ENCODE measurements at places on chromosomes 7 and 10.

DNA sequence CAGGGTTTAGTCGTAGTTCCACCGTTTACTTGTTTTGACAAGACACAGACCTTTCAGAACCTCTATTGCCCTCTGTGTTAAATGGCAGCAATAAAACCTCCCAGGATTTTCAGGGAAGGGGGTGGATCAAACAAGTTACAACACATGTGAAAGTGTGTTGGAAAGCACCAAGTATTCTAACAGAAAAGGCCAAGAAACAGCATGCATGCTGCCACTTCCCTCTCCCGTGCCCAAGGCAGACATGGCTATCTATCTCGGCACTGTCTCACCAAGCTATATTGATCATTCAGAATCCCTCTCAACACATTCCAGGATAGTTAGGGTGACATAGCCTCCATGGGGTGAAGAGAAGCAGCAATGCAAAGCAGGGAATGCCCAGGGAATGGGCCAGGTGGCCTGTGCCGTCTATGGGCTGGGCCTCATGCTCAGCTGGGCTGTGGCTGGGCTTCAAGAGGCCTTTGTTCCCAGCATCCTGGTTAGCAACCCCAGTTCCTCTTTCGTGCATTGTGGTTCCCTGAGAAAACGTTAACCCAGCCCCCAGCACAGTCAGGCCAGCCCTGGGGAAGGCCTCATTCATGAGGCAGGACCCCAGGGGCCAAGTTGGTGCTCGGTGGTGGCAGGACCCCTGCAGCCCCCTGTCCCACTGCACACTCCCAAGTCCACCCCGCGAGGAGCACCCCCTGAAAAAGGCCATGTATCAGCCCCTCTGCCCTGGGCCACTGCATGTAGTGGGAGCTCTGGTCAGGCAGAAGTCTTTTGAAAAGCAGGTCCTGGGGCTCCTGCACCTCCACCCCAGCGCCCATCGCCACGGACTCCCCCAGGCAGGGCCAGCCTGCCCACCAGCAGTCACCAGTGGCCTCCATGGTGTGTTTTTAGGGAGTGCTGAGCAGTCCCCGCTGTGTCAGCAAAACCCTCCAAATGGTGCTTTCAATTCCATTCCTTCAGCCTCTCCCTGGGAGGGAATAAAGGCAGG, 25.5 kb downstream of the VSIR start:
- no peak for DNase-seq

DNA sequence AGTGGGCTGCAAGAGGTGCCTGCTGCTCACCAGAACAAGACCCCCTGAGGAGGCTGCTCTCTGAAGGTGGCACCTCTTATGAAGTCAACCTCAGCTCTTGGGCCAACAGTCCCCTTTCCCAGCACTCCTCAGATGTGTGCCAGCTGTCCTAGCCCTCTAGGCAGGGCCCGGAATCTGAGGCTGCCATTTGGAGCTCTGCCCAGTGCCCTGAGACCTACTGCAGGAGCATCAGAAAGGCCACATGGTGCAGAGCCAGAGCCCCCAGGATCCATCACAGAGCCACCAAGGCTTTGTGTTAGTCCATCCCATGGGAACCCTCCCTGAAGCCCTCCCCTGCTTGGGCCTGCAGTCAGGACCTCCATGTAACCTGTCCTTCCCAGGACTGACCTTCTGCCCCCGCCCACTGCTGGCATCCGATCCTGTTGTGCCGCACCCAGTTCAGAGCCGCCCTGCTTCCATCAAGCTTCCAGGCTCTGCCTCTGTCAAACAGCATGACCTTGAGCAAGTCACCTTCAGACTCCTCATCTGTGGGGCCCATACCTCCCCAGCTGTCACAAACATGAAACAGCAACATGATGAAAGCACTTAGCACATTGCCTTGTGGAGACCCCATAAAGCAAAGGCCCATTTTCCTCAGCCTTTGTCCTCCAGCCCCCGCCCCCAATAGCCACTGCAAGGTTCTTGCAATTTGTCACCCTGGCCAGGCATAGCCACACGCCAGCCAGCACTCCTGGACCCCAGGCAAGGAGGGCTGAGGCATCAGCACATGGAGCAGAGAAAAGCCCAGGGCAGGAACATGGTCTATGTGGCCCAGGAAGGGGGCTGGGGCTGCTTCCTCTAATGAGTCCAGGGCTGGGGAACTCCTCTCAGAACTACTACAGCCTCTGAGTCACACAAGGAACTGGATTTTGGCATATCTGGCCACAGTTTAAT, 51.7 kb downstream of the GRID1 start:
- peak; percentile 24 for DNase-seq

GRCh38 chr7:109967406-109967805, 1123.5 kb upstream of the LRRN3 start:
- DNase-seq: no peak

DNA sequence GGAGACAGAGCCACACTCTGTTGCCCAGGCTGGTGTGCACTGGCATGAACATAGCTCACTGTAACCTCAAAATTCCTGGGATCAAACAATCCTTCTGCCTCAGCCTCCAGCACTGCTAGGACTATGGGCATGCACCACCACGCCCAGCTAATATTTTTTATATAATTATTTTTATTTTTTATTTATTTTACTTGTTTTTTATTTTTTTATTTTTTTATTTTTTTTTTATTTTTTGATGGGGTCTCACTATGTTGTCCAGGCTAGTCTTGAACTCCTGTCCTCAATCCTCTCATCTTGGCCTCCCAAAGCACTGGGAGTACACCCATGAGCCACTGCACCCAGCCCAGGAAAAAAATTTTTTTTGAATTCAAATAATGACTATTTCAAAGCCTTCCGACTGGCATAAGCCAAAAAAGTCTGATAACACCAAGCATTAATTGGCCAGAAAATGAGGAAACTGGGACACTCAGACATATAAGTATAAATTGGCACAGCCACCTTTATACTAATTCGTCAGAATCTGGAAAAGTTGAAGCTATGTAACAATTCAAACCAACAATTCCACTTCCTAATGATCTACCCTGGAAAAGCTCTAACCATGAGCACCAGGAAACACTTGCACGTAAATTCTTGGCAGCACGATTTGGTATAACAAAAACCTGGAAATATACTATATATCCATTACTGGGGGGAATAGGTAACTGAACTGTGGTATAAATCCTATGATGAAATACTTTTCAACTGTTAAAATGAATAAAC, 6.3 kb downstream of the ZC3HAV1 start:
- no peak for DNase-seq

DNA sequence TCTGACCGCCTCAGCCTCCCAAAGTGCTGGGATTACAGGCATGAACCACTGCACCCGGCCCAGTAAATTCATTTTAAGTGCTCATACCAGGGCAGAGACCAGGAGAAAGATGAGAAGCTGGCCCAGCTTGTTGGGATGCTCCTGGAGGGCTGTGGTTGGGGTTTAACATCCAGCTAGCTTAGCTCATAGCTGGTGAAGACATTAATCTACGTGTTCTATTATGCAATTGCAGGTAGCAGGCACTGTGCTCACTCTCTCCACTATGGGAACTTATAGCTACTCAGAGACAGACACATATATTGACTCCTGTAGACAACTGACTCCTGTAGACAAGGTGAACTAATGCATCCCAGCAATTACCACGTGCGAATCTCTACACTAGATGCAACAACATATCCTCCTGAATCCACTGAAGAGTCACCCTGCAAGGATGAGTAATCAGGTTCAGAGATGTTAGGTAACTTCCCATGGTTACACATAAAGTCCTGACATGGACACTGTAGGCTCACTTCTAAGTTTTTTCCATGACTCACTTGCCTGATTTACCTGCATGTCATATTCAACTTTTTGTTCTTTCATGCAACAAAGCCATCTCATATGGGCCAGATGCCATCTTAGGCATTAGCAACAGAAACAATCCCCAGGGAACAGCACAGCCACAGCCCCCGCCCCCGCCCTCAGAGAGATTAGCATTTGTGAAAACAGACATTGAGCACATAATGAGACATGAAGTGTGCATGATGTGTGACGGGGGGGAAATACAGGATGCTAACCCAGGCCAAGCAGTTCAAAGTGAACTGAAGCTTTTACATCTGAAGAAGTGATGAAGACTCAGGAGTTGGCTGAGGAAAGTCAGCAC, 37.2 kb downstream of the ERLIN1 start:
- no peak for DNase-seq

DNA sequence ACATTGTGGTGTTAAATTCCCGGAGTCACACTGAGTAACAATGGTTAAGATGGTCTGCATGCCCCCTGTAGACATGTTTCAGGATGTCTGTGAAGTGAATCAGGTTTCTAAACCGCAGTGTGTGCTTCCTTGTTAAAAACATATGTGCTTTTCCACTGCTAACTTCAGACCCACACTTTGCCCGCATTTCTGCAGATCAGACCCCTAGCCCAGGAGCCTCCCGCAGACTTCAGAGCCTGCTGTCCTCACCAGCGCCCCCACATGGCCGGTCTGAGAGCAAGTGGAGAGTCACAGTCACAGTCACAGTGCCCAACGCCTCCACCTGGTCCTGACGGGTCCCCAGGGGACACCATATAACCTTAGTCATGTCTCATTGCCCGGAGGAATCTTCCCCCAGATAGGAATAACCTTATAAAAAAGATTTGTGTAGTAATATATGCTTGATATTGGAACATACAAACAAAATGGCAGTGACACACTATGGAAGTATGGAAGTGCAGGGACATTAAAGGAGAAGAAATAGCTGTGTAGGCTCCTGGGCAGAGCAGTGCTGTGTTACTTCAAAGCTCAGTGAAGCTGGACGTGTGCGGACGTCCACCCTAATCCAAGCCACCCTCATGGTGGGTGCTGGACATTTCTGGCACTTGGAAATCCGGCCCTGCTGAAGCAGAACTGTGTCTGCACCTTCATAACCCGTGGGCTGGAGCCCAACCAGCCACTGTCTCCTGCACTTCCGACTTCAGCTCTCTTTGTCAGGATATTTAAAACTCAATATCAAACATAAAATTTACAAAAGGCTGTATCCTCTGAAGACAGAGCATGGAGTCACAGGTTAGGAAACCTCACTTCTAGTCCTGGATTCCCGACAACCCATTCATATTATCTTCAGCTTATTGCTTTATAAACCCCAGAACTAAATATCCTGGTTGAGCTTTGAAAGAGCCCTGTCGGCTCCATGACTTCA, 29.0 kb downstream of the GSTO2 start:
- peak; percentile 94 for DNase-seq

DNA sequence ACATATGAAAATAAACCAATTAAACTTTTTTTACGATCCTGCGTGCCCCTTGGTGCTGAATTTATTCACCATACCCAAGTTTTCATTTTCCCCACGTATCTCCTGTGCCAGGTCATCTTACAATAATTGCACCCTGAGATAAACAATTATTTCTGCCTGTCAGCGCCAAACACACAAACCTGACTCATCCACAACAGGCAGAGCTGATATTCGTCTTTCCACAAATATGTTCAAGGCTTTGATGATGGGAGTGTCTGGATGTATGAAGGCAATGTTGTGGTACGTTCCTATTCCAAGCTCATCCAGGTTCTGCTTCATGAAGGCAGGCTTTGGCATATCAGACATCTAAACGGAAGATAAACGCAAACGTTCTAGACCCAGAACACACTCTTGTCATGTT, 45.8 kb upstream of the RHEB start:
- DNase-seq: no peak

GRCh38 chr10:22685926-22686325, 28.5 kb downstream of the PIP4K2A start:
- no peak for DNase-seq

DNA sequence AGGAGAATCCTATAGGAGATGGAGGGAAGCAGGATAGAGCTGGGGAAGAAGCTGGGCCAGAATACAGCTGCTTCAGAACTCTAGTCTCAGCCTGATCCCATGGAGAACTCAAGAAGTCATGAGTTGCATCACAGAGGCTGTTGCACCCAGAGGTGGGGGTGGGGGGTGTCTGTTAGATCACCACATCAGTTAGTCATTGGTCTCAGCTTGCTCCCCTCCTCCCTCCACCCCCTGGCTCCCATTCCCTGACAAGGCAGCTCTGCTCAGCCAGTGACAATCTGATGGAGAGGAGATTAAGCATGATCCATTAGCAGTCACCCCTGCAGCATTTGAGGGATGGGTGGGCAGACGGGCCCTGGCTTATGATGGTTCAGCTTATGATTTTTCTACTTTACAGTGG, 58.4 kb upstream of the FGL2 start:
- DNase-seq: no peak

DNA sequence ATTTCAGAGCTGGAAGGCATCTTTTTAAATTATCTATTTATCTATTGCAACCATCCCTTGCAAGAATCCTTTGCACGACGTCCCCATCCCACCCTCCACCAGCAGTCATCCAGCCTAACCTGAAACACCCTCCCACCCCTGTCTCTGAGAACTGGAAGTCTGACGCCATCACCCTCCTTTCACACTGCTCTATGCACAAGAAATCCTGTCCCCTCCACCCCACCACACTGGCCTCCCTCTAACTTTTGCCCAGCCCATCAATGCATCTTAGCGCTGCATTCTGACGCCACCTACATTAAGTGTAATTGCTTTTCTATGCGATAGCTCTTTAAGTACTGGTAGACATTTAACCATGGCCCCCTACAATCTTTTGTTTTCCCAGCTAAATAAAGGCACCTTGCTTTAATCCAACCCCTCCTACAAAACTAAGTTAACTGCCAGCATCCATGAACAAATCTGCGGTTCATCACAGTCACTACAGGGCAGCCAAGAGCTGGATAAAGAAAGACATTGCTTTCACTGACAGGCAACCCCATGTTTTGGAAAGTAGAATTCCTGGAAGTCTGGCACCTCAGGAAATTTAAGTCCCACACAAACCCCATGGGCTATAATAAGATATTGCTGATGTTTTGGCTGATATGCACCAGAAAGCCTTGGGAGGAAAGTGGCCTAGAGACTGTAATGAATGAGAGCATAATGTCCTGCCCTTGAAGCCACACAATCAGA, 128.0 kb downstream of the GLI3 start:
- DNase-seq: peak; percentile 63

DNA sequence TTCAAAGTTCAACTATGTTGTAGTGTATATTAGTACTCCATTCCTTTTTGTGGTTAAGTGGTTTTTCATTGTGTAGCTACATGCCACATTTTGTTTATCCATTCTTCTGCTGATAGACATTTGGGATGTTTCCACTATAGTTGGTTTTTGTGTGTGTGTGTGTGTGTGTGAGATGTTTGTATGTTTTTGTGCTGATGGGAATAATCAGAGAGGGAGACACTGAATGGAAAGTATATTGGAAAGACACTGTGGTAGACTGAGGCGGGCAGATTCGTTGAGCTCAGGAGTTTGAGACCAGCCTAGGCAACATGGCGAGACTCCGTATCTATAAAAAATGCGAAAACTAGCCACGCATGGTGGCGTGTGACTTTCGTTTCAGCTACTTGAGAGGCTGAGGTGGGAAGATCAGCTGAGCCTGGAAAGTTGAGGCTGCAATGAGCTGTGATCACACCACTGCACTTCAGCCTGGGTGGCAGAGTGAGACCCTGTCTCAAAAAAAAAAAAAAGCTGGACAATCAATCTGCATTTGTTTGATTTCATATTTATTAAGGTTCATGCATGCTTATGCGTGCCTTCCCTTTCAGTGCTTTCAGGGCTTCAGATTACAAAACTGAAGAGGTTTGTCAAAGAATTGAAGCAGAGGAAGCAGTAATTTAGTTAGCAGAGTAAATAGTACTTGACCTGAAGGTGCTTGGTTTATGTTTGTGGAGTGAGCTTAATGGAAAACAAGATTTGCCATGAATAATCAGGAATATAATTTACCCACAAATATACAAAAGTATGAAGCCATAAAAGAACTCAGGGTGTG, 14.7 kb downstream of the SEC24C start:
- DNase-seq: no peak
